ENCODE measurements at places on chromosomes 4 and X.

DNA sequence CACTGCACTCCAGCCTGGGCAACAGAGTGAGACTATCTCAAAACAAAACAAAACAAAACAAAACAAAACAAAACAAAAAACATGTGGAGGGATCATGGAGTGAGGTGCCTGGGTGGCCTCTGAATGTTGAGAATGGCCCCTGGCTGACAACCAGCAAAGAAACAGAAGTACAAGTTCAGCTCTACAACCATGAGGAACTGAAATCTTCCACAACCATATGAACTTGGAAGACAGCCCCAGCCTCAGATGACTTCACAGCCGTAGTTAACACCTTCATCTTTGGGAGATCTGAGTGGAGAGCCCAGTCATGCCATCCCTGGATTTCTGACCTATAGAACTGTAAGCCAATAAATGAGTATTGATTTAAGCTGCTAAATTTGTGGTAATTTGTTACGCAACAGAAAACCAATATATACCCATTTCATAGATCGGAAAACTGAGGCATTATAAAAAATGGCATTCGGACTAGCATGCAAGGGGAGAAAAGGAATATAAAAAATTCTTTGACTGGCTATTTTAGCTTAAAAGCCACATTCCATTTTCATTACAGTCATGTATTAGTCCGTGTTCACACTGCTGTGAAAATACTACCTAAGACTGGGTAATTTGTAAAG is 138.7 kb upstream of the RAPGEF2 start:
- DNase-seq, result no peak

DNA sequence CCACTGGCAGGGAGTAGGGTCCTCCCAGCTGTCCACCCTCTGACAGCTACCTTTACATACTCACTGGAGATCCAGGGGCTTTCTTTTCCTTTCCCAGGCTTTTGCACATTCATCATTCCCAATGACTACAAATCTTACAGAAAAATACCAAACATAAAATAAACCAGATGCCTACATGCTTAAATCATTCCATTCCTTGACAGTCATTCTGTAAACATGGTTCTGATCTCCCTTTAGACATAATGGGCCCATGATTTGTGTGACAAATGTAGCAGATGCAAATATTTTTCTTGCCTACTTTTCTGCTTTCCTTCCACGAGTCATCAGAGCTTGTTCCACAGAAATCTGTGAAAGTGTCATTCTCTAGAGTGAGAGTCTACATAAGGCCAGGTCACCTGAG is 207.0 kb downstream of the IDS start:
- DNase-seq, result no peak

GRCh38 chr4:107800706-107801105 is 24.0 kb upstream of the SGMS2 start:
- DNase-seq, result no peak

- no peak for DNase-seq
Observed at GRCh38 chr4:175103403-175103802, 185.2 kb downstream of the ADAM29 start.

DNA sequence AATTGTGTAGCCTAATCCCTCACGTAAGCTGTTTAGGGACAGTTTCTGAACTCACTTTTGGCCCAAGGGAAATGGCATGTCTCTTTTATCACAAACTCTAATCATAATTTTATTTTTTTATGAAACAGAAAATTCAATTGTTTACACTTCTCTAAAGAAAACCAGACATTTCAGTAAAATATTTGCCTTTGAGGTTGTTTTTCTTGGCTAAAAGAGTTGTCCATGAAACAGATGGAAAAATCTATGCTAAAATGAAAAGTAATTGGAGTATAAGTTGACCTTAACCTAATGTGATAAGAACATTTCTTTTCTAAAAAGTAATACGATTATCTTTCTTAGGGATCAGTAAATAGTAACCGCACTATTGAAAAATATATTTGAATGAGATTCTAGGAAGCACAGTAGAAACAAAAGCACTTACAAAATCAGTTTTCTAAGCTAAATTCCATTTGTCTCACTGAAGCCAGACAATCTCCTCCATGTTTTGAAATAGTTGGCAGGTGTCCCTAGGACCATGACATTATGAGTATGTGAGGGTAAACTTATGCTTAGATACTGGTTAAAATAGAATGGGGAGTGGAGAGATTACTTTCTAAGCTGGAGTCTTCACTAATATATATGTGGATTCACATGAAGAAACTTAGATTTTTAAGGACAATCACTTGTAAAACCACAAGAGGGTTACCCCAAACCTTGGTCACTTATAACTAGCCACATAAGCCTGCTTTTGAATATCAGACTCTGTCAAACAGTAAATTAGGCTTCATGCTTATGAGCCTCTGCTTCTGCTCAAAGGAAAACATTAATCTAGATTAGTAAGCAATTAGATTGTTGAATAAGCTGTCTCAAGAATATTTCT is 20.1 kb upstream of the TET2 start:
- no peak for DNase-seq

GRCh38 chr4:115501656-115502055 is 388.2 kb upstream of the NDST4 start:
- no peak for DNase-seq

DNA sequence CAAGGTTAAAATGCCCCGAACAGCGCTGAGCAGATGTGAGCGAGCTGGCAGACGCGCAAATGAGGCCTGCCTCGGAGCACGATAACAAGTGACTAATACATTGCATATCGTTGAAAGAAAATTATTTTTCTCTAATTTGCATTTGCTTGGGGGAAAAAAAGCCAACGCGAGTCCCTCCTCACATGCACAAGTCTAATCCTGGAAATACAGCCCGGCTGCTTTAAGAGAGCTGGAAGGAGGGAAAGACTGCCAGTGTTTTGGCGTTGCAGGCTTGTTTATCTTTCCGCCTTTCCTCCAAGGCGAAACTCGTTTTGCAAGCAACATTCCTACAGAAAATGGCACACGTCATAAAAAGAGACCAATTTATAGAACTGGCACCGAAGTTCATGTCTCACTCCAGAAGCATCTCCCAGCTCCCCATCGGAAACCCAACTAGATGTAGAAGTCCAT is 12.6 kb downstream of the BCOR start:
- DNase-seq, result no peak

GRCh38 chr4:184471881-184472613 is 2.3 kb downstream of the IRF2 start:
- DNase-seq, result peak; percentile 10

Data from urothelium cell line (cell line).